Progenitor cell of endocrine pancreas (in vitro differentiated cells): ENCODE measurements at places on chromosomes 4 and X.

DNA sequence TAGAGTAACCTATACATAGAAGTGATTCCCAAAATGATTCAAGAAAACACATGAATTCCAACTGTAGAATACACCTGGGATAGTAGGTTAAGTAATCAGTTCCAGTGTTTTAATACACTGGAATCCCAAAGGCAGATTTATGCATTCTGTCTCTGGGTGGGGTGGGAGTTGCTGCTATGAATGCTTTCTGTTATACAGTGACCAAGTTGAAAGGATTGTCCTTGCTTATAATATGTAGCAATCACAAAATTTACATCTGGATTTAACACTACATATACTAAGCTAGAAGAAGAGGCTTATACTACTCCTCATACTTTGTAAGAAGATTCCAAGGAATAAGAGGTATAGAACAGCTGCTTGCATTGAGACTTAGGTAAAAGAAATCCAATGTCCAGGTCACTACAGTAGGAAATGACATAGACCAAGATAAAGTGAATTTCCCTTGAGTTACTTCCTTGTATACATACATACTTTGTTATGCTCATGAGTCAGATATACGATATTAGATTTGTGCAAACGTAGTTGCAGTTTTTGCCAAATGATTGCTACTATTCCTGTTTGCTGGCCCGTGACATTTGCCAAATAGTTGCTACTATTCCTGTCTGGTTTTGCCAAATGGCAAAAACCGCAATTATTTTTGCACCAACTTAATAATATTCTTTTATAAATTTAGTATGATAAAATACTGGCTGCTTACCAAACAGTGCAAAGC lies 210.5 kb upstream of the DIAPH2 start:
- no peak for DNase-seq

DNA sequence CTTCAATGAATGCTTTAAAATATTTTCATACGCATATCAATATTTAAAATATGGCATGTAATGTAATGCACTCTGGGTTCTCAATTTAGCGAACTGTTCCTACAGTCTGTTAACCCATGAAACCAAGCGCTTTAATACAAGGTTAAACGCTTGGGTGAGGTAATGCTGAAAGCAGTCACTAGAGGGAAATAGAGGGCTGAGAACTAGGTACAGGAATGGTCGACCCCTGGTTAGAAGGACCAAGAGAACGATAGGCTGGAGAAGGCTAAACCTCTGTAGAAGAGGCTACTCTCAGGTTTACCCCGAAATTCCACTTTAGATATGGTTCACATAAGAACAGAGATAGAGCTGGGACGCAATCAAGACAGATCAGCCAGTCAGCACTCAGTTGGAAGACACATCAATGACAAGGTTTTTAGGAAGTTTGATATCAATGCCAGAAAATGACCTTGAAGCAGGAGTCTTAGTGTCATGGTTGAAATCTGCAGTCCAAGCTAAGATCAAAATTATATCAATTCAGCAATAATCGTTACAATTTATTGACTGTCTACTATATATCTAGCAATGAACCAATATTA lies 26.9 kb downstream of the ARSJ start:
- peak; percentile 32 for DNase-seq

GRCh38 chr4:80876810-80877209 lies 153.7 kb upstream of the BMP3 start:
- DNase-seq, result no peak

- no peak for DNase-seq
Observed at GRCh38 chrX:21375708-21376009, 1.4 kb downstream of the CNKSR2 start.

GRCh38 chrX:152821145-152821765 lies 9.3 kb downstream of the CETN2 start:
- peak; percentile 17 for DNase-seq

GRCh38 chr4:76706581-76706980 lies 191.4 kb downstream of the SOWAHB start:
- DNase-seq, result no peak

DNA sequence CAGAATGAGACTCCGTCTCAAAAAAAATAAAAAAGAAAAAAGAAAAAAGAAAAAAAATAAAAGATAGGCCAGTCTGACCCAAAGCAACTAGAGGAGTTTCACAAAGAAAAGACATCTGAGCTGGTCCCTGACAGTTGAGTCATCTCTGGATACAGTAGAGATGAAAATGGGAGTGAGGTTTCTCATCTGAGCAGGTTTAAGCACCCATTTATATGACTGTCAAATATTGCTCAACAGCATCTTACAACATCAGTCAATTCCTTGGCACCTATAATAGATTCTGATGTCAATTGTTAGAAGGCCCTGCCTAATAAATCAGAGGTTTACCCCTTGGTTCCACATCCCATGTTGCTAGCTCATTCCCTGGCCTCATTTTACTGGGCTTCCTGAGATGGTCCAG lies 490.5 kb downstream of the MAGEE1 start:
- no peak for DNase-seq
